Stimulated activated CD8-positive, alpha-beta memory T cell treated with anti-CD3 and anti-CD28 coated beads, Interleukin-12 subunit alpha, Interleukin-12 subunit beta, amount 100 ng/mL, for 4 hours (primary cell): ENCODE measurements at places on chromosomes 2 and 18.

DNA sequence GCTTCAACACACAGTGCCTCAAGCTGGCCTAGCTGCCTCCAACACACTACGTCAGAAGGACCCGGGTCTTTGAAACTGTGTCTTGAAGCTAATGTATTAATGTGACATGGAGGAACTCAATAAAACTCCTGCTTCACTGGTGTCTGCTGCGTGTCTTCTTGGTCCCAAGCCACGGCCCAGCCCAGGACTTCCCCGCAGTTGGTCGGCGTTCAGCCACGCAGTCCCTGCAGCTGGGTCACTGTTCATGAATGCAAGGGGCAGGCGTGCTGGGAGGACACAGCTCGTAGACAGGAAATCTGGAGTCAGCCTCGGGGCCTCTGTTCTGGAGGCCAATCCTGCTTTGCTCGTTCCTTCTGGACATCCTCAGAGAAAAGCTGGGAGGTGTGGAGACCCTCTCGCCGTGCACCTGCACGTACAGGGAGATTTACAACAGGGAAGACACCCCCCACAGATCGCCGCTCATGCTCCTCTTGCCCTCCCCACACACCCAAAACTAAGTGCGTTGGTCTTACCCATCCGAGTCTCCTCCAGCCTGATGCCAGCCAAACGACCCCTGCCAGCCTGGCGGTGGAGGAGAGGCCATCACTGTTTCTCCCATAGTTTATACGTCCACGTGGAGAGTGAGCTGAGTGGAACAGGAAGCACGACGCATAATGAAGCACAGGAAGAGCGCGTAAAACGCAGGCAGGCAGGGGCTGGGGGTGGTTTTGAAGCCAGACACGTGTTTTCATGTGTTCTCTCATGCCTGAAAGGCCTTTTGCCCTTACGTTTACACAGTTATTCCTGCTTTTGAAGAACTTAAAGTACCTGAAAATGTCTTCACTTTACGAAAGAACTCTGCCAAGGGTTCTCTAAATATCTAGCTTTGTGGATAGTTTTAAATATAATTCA, 39.7 kb downstream of the ADI1 start:
- no peak for DNase-seq

DNA sequence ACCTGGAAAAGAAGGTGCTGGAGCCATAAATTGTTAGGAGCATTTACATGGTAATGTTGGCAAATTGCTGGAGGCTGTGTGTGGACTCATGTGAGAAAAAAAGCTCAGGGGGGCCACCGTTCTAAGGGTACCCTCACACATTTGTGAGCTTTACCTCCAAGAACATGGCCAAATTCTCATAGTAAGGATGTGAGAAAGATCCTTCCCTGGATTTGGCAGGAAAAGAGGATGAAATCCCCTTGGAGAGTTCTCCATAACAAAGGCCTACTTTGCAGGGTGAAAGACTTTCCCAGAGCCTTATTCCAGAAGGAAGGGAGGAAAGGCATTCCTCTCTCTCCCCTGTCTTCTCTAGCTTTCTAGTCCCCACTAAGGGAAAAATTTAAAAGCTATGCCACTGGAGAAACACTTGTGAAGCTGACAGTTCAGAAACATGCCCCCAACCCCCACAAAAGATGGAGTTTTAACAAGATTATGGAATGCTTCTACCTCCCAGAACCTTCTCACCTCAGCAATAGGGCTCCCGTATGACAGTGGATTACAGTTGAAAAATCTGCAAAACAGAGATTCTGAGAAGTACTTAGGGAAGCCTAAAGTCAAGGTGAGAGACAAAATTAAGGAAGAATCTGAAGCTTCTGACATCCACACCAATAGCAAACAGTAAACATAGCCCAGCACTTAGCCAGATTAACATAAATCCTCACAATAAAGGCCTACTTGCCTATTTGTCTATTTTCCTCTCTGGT, 20.2 kb upstream of the ERMN start:
- DNase-seq = no peak

DNA sequence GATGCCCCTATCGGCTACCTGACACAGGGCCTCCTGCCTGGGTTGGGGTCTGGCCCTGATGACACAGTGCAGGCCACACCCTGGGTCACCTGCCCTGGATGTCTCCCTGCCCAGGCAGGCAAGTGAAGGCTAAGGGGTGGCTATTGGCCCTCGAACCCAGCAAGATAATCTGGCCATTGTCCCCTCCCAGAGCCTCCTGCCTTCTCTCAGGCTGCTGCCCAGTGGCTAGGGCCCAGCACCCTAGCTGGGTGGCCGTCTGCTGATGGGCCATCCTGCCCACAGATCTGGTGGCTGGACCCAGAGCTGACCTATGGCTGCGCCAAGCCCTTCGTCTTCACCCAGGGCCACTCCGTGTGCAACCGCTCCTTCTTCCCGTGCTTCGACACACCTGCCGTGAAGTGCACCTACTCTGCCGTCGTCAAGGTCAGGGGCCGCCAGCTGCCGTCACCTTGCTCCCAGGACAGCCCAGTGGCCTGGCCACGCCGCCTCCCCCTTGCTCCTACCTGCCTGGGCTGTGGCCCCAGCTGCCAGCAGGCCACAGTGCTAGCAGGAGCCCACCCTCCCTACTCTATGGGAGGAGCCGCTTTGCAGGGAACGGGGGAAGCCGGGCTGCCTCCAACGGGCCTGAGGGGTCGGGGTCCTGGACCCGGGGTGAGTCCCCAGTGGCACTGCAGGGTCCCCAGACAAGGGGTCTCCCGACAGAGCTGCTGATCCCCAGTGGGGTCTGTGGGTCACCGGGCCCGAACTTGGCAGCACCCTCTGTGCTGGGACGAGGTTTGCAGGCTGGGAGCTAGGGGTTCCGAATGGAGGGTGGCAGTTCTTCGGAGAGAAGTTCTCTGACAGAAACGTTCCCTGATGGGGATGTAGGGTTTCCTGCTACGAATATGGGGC, 4.1 kb downstream of the RNPEPL1 start:
- no peak for DNase-seq

DNA sequence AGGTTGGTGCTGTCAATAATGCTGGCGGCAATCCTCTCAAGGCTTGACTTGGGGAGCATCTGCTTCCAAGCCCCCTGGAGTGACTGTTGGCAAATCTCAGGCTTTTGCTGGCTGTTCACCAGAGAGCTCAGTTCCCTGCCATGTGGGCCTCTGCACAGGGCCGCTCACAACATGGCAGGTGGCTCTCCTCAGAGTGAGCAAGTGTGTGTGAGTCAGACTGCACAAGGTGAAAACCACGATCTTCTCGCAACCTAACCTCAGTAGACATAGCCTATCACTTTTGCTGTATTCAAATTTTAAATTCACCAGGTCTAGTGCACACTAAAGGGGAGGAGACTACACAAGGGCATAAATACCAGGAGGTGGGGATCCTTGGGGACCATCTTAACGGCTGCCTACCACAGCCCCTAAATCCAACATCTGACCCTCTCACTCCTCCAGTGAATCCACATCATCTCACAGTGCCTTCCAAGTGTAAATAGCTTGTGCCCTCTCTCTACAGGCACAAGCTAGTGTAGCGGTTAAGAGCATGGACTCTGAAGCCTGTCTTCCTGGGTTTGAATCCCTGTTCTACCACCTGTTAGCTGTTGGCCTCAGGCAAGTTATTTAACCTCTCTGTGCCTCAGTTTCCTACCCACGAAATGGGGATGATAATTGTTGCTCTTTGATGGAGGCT, 187.7 kb upstream of the CXCR4 start:
- DNase-seq = peak; percentile 22

GRCh38 chr2:181585732-181586131, 71.2 kb downstream of the CERKL start:
- no peak for DNase-seq

GRCh38 chr2:47558768-47559684, 156.1 kb downstream of the MSH2 start:
- no peak for DNase-seq

GRCh38 chr2:9631878-9632700, 1.3 kb upstream of the YWHAQ start:
- no peak for DNase-seq

DNA sequence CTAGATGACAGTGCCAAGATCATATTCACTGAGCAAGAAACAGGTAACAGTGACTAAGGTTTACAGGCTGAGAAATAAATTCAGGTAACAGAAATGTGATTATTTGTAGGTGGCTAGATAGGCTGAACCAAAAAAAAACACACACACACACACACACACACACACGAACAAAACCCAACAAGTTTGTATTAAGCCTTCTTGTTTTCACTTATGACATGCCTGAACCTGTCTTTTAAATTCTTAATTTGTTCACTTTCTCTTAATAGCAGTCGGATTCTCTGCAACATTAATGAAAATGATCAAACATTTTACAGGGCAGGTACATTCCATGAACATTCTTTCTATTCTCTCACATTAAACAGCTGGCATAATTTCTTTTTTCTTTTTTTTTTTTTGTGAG, 18.8 kb upstream of the KIDINS220 start:
- DNase-seq = no peak

GRCh38 chr2:205857520-205858237, 175.4 kb downstream of the NRP2 start:
- DNase-seq = no peak

DNA sequence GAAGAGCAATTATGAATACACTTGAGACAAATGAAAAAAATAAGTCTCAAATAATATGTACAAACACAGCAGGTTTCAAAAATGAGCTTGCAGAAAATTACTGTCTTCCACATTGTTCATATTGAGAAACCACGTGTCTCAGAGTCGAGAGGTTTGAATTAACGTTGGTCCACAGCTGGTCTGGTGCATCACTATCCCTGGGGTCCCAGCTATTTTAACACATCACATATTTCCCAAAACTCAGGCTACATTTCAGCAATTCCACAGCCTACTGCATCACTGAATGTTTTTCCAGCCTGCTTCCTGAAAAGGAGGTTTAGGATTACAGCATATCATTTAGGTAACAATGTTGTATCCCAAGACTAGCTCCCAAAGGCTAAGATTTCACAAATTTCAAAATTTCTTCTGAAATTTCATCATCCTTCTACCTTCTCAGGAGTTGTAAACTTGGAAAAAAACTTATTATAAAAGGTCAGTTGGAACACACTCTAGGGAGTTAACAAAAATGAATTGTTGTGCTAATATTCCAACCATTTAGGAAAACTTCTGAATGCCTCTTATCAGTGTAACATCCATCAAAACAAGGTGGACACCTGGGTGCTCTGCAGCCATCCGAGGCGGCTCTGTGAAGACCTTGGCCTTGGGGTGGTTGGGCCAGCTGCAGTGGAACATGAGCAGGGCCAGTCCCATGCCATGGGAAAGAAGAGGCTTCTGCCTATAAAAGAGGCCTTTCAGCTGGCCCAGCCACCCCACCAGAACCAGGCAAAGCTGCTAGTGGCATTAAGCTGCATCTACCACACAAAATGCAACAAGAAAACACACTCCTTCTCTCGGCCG, 198.1 kb upstream of the RBBP8 start:
- no peak for DNase-seq

DNA sequence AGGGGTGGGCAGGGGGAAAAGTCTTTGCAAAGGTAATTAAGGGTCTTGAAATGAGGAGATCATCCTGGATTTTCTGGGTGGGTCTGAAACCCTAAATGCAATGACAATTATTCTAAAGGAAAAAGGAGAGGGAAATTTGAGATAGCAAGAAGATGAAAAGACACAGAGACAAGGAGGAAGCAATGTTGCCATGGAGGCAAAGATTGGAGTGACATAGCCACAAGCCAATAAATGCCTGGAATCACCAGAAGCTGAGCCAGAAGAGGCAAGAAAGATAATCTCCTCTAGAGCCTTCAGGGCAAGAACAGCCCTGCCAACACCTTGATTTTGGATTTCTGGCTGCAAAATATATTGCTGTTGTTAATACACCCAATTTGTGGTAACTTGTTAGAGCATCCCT, 1246.3 kb upstream of the PIK3C3 start:
- no peak for DNase-seq

GRCh38 chr2:239075918-239076758, 228.3 kb downstream of the TWIST2 start:
- no peak for DNase-seq

- DNase-seq = no peak
Measured at GRCh38 chr2:23092831-23093230, 292.1 kb upstream of the KLHL29 start.
